Activated CD4-positive, alpha-beta T cell treated with anti-CD3 and anti-CD28 coated beads for 24 hours (primary cell): ENCODE measurements at places on chromosomes 5 and 9.

DNA sequence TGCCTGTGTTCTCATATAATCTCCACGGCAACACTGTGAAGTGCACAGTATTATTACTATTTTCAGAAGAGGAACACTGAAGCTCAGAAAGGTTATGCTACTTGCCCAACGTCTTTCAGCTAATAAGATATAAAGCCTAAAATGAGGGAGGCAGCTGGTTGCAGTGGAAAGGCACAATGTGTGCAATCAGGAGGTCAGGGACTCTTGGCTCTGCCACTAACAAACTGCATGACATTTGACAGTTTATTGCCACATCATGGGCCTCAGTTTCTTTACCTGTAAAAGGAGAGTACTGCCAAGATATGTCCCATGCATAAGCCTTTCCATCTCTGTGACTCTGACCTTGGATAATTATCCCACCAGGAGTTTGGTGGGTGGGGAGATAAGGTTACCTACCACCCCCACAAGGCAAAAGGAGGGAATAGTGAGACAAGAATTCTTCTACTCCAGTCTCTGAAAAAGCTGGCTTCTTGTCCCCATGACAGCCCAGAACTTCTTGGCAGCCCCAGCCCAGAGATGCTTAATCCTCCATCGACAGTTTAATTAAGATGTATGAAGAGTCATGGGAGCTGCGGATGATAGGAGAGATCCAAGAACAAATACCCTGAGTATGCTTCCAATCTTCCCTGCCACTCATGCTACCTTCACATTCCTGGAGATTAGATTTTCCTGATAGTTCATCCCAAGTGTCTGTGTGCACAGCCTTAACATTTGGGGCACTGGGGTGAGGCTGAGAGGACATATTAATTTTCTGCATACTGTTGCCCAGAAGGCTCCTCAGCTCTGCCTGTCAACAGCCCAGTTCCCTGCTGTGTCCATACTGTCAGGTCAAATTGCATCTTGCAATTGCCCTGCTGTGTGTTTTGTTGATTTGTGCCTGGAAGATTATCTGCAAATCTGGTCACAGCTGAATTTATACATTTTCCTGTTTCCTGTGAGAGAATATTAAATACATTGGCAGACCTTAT is 271.2 kb downstream of the FAM114A2 start:
- no peak for DNase-seq

GRCh38 chr5:33531824-33532223 is 91.1 kb downstream of the TARS1 start:
- DNase-seq = no peak

DNA sequence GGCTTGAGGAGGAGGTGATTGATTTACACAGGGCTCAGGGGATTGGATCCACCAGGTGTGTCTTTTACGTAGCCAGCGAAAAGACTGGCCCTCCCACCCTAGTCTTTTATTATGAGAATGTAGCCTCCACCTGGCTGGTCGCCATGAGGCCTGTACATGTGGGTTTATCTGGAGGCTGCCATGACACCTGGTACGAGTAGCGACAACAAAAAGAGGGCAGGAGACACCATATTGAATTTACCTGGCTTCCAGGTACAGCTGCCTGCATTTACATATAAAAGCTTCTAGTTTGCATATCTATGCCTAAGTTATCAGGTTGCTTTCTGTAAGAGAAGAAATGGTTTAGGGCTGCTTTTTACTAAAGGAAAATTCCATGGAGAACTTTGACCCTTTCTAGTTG is 1173.7 kb upstream of the SEMA6A start:
- DNase-seq = no peak

DNA sequence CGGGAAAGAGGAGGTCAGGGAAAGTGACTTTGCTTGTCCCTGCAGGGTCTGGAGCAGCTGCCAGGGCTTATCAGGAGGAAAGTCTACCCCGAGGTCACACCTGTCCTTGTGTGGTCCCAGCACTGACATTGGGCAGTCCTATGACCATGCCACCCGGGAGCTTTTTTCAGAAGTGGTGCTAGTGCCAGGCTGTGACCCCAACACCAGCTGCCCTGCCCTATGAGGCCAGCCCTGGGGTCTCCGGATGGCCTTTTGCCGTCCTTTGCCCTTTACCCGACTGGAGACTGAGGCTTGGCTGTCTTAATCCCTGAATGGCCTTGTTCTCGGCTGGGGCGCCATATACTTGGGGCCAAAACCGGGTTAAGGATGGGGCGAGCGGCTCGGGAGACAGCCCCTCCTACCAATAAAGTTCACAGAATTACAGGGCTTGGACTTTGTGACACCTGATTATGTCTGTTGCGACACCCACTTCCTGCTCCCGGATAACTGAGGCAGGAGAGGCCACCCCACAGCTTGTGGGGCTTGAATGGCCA is 22.2 kb upstream of the SLC9A3 start:
- no peak for DNase-seq

DNA sequence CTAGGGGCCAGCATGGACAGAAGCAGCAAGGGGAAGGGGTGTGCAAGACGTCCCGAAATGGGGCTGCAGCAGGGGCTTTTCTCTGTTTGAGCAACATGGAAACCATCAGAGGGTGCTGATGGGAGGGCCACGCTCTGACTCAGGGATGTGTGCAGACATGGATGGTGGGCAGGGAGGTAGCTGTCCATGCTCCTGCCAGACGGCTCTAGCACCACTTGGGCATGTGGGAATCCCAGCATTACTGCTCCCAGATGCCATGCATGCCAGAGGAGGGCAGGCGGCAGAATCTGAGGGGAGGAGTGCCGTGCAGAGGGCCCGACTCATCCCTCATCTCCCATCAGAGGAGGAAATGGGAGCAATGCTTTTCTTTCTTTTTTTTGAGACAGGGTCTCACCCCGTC is 45.6 kb upstream of the SLC25A51 start:
- DNase-seq = no peak

DNA sequence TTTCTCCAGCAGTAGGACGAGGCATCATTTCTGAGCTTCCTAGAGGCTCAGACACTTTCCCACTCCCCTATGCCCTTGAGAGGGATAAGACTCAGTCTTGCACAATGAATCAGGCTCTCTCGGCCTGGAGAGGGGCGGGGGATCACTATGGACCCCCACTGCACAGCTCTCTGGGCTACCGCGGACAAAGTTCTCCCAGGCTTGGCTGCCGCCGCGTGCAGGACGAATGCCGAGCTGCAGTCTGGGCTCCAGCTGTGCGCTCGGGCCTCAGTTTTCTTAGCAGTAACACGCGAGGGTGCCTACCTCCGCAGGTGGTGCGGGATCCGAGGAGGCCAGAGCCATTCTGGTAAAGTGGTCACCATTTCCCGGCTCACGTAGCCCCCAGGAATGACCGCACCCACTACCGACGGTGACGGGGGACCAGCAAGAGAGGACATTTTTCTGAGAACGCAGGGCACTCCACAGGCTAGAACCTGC is 3.4 kb upstream of the MYORG start:
- DNase-seq = no peak

DNA sequence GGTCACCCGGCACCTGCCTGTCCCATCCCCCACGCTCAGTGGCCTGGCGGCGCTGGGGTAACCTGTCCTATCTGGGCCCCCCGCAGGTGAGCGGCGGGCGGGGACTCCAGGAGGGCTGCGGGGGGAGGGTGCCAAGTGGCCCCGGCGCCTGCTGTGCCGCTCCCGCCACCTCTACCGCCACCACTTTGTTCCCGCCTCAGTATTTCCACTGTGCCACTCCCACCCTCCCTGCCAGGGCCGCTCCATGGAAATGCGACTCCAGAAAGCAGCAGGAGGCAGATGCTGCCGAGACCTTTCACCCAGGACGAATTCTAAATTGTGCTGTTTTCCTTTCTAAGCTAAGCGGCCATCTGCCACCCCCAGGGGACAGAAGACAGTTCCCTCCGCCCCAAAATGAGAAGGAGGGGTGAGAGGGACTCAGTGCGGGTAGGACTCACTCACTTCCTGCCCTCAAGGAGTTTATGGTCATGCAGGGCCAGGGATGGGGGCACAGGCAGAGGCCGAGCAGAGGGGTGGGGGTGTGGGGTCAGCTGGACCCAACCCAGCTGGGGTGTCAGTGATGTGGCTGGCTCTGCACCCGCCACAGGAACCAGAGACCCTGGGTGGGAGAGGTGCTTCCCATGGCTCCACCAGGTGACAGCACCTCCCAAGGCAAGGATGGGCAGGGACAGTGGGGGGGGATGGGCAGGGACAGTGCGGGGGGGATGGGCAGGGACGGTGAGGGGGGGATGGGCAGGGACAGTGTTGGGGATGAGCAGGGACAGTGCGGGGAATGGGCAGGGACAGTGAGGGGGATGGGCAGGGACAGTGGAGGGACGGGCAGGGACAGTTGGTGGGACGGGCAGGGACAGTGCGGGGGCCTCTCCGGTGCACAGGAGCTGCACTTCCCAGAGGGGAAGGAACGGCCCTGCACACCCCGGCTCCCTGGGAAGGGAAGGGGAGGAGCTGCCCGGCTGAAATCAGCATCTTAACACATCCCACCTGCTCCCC is 17.8 kb downstream of the NOTCH1 start:
- DNase-seq = no peak

DNA sequence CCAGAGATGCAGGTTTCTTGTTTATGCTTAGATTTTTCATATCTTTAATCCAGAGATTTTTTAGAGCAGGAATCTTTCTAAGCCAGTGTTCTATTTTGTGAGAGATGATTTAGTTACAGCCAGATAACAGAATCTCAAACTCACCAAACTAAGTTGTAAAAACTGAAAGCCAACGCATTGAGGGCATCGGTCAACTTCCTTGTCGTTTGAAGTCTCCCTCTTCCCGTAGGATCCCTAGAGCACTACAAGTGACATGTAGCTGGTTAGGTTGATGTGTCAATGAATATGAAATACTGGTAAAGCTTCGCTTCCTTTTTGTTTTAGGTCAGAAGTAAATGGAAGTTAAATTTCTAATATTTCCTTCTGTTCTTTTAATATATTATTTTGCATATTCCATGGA is 139.6 kb downstream of the YIPF5 start:
- no peak for DNase-seq

GRCh38 chr5:62521319-62521718 is 57.3 kb upstream of the LRRC70 start:
- DNase-seq = no peak

DNA sequence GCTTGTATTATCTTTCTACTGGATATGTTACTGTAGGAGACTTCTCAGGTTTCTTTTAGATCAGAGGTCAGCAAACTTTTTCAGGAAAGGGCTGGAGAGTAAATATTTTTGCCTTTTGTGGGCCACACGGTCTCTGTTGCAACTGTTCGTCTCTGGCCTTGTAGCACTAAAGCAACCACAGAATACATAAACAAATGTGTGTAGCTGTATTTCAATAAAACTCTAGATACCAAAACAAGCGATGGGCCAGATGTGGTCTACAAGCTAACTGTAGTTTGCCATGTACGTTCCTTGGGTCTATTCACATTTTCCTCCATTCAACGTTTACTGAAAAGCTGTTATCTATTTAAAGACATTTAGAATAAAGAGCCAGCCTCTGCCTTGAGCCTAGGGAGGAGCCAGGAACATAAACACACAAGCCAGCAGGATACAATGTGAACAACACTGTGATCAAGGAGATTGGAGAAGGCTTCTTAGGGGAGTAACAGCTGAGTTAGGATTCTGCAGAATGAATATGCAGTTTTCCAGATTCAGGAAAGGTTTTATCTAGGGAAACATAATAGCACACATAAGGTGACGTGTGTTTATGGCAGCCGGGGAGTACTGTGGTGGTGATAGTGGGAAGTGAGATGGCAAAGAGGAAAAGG is 33.0 kb upstream of the HOMER1 start:
- no peak for DNase-seq

GRCh38 chr9:35516479-35516878 is 26.6 kb downstream of the RUSC2 start:
- no peak for DNase-seq

DNA sequence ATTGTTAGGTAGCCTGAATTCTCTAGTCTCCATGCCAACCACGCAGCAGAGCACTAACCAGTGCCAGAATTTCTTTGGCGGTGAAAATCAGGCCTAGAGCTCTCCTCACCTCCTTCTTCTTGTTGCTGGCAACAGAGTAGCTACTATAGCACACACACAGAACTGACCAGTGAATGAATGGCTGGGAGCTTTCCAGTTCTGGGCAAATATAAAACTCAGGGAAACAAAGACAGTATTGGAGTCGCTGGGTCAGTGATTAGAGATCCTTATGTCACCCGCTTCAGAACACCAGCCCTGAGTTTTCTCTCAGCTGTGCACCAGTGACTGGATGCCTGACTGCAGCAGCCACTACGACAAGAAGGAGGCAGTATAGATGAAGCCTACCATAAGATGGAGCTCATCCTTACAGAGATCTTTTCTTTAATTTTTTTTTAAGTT is 26.9 kb upstream of the FEM1C start:
- no peak for DNase-seq

GRCh38 chr5:138455232-138455930 is 9.9 kb upstream of the EGR1 start:
- DNase-seq = no peak

- no peak for DNase-seq
Measured at GRCh38 chr9:115759426-115759825, 394.2 kb upstream of the PAPPA start.

DNA sequence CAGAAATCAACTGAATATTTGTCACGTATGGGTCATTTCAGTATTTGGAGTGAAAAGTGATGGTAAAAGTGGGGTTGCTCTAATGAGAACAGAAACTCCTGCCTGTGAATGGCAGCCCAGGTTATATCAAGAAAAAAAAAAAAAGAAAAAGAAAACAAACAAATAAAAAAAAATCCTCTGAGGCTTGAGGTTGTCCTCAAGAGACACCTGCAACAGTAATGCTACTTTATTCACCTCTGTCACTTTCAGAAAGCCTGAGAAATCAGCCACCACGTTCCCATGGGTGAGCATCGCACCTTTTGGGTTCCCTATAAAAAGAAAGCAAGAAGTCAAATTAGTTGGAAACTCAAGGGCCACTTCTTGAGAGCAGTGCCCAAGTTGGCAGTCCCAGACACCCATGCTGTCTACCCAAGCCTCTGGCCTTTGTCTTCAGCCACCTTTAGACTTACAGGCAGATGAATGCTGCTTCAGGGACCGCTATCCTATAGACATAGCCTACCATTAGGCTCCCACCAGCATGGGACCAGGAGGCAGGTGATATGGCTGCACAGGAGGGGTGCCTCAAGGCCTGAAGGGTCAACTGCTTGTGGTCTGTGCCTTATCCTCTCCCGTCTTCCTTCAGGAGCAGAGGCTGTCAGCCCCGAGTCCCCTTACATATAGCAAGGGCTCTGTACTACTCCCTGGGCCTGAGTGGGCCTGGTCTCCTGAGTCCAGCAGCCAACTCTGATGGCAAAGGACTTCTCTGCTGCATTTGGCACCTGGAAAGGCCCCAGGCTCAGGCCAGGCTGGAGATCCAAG is 31.1 kb upstream of the MEIKIN start:
- no peak for DNase-seq

GRCh38 chr5:93653716-93654115 is 70.7 kb downstream of the NR2F1 start:
- no peak for DNase-seq

GRCh38 chr5:89255845-89256463 is 373.0 kb upstream of the MEF2C start:
- no peak for DNase-seq

DNA sequence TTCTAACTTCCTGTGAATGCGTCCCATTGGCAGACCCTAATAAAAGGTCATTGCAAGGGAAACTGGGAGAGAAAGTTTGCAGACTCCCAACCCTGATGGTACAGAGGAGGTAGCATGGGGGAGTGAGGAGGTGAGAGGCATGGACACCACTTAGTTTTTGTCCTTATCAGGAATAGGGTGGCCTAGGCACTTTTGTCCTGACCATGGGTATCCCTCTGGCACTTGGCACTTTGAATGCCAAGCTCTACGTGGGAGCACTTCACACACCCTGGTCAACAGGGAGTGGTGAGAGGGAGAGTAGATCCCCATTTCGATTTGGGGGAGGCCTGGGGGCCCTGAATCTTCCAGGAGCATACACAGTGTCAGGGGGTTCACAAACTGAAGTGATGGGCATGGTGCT is 75.6 kb upstream of the SH3PXD2B start:
- no peak for DNase-seq
